Tibial nerve (tissue), 4 donors: ENCODE measurements at places on chromosomes 12 and 14. TPM values are rescaled to one million over a fixed set of nuclear protein-coding genes. Genes with fewer than 3 reads are reported as not detected.

DNA sequence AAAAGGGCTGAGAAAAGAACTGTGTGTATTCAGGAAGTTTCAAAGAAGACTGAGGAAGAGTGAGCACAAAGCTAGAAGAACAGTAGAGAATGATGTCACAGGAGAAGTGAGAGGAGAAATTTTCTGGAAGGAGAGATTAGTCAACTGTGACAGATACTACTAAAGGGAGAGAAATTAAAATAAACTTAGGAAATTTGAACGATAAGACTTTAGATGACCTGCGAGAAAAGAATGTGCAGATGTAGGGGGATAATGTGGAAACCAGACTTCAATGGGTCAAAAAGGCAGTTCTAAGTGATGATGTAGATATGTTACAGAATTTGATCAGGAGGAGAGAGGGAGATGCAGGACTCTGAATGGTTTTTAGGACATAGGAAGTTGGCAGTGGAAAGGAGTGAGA, 287.4 kb downstream of the SYT1 start:
- no peak for DNase-seq

- DNase-seq = no peak
Measured at GRCh38 chr12:78278706-78279190, 448.1 kb downstream of the NAV3 start.

DNA sequence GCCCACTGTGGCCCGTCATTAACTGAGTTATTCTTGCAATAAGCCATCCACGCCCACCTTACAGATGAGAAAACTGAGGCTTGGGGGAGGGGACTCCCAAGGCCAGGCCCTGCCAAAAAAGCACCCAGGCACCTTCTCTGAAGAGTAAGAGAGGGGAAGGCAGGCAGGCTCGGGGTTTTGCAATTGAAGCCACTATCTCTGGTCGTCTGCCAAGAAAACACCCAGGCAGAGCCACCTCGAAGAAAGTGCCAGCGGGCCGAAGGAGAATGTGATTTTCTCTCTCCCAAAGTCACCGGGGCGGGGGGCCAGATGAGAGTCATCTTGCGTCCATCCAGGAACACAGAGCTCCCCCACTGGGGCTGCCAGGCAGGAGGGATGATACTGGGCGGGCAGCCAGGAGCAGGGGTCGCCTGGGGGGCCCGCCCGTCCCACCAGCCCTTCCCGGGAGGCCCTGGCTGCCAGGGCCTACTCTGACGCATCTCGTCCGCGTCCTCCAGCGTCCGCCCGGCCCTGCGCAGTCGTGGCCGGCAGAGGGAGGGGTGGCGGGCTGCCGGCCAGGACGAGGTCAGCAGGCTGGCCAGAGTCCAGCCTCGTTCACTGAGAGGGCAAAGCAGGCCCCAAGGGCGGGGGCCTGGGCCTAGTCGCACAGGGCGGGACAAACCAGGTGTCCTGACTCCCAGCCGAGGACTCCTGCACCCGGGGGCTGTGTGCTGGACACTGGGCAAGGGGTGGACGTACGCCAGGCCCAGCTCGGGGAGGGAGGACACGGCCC, 74.3 kb downstream of the RFLNA start:
- peak; percentile 83 for DNase-seq

The KRT72 gene
- not detected for total RNA-seq

The NANOG gene
- not detected for total RNA-seq

- DNase-seq = no peak
Measured at GRCh38 chr14:99462210-99462609, 18.4 kb downstream of the SETD3 start.

DNA sequence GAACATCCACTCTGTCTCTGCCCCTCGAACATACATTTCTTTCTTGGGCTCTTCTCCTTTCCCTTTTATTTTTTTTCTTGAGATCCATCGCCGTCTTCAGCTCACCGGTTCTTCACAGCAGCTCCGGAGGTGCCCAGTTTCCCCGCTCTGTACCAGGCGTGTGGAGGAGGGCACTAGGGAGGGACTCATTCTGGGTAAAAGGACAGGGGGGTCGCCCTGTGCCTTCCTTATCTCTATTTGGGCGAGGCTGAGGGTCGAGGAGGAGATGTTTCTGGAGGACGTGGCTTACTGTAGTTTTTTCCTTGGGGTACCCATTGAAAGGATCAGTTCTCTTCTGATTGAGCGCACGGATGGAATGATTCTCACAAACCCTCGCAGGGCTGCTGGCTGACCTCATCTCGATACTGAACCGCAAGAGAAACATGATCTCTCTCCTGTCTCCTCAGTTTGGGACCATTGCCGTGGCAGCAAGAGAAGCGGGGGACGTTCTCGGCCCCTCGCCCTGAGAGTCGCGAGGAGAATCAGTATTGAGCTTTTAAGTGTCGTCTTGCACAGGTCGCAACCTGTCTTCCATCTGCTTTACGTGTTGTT, 386 bp downstream of the LIN52 start:
- no peak for DNase-seq

The HOXC4 gene
- total RNA-seq = 5.2 TPM

DNA sequence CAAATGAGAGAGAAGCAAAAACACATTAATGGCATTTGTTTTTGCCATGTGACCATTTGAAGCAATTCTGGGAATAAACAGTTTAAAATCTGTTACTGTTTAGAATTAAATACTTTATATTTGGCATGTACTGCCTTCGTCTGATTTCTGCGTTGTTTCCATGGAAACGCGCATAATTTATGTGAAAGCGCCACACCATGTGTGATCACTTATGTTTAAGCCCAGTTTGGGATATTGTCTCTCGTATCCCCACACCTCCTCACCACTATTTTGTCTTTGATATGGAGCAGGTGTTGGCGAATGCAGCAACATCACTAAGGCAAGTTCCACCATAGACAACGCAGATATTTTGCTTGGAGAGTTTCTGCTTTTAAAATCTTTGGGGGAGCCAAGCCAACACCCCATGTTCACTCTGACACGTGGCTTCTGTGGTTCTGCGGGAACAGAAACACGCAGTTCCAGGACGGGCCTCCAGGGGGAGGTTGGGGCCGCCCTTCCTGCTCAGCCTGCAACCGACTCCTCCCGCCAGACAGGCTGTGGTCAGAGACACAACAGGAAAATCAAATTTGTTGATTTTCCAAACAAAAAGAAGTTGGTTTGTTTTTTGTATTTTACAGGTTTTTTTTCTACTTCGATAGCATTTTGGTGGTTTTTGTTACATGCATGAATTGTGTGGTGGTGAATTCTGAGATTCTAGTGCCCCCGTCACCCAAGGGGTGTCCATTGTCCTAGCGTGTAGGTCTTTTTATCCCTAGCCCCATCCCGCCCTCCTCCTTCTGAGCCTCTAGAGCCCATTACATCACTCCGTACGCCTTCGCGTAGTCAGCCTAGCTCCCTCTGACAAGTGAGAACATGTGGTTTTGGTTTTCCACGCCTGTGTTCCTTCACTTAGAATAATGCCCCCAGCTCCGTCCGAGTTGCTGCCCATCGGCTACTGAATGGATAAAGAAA, 101.9 kb upstream of the SFSWAP start:
- DNase-seq = peak; percentile 79

DNA sequence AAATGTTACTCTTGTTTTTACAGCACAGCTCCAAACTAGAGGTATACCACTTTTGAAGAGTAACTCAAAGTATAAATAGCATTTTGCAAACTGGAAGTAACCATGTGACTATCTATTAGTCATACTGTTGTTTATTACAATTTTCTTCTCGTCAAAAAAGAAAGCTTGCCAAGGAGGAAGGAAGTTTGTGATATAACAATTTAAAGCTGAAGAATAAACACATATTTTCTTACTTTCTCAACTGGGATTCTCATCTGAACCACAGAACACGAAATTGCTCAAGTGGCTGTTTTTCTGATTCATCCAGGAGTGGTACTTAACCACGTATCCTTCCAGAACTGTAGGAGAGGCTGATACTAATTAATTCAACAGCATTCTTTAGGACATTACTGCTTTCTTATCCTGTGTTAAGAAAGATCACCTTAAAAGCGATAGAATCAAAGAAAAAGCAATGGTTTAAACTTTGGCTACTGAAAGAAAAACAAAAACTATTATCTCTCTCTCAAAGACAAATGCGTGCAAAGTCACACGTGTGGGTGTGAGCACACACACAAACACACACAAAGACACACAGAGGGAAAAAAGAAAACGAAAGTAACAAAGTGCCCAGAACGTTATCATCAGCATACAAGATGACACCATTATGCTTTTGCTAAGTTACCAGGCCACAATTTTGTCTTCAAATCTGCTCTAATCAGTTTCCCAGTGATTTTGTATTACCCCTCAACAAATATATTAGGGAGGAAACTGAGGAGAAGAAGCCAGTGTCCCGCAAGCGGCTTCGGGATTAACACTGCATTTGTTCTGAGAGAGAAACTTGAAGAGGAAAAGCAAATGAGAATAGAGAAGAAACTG, at the start of gene CLEC2B:
Gene CLEC2B, minus strand, starts transcription at position 48 of the 855 bp plus-strand sequence.
- no peak for DNase-seq

DNA sequence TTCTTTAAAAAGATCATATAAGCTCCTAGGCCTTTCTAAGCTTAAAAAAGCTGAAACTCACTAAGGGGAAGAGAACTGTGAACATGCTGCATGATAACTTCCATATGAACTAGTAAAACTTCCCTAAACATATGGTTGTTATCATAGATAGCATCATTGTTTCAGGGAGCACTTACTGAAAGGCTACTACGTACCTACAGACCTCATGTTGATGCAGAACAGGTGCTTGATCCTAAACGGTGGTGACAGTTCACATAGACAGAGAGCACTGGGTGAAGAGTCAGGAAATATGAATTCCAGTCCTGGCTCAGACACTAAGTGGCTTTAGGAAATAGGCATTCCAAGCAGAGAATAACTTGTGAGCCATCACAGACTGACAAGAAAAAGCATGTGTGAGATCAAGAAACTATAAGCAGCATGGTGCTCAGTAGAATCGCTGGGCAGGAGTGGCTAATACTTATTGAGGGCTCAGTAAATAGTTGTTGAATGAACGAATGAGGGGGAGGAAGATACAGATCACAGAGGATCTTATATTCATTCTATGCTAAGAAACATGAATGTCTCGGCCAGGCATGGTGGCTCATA, 78.4 kb upstream of the NUDT4 start:
- DNase-seq = no peak

- DNase-seq = no peak
Measured at GRCh38 chr12:114343585-114344302, 62.2 kb downstream of the TBX5 start.

GRCh38 chr12:83893101-83893500, 1019.5 kb downstream of the SLC6A15 start:
- DNase-seq = no peak

DNA sequence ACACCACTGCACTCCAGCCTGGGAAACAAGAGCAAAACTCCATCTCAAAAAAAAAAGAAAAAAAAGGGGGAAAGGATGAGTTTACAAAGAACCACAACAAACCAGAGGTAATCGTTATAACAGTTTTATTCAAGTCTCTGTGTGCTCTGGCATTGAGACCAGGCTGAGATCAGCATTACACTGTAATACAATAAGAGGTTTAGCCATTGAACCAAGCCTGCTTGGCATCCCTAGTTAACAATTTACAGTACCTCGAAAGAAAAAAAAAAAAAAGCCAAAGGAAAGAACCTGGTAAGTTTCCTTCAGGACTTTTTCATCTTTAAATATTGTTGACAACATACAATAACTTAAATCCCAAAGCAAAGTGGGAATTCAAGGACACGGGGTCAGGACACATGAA, 80.7 kb downstream of the TTC9 start:
- no peak for DNase-seq

DNA sequence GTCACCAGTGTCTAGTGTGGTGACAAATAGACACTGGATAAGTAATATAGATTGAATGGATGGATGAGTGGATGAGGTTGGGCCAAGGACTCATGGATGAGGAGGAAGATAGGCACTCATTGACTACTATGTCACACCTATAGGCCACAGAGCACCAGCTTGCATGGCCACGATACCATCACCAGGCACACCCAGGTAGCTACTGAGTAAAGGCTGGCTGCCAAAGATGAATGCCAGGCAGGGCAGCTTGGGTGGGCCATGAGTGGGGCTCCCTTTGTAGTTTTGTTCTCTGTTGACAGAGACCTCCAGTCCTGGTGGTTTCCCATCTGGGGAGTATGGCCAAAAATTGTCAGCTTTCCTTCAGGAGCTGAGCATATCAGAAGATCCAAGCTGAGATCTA, 11.2 kb upstream of the KRT83 start:
- no peak for DNase-seq

DNA sequence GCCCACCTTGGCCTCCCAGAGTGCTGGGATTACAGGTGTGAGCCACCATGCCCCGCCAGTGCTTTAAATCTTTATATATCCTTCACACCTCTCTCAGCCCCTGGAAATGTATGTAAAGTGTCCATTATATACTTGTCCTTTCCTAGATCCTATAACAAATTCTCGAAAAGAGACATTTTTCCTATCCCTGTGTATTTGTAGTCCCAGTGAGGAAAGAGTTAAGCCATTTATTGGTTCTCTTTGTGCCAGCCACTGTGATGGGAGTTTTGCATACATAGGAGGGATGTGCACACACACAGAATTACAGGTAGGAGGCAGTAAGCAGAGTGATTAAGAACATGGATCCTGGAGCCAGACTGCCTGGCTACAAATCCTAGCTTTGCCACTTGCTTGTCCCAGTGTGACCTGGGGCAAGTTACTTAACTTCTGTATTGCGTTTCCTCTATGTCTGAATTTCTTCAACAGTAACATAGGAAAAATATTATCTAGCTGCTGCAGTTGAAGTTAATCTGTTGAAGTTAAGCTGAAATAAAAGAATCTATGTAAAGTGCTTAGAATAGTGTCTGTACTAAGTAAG, 2.1 kb upstream of the RABGGTA start:
- DNase-seq = no peak

- no peak for DNase-seq
Measured at GRCh38 chr12:6328045-6328779, 13.7 kb downstream of the TNFRSF1A start.

GRCh38 chr14:36217027-36217426, 40.5 kb upstream of the PTCSC3 start:
- no peak for DNase-seq

DNA sequence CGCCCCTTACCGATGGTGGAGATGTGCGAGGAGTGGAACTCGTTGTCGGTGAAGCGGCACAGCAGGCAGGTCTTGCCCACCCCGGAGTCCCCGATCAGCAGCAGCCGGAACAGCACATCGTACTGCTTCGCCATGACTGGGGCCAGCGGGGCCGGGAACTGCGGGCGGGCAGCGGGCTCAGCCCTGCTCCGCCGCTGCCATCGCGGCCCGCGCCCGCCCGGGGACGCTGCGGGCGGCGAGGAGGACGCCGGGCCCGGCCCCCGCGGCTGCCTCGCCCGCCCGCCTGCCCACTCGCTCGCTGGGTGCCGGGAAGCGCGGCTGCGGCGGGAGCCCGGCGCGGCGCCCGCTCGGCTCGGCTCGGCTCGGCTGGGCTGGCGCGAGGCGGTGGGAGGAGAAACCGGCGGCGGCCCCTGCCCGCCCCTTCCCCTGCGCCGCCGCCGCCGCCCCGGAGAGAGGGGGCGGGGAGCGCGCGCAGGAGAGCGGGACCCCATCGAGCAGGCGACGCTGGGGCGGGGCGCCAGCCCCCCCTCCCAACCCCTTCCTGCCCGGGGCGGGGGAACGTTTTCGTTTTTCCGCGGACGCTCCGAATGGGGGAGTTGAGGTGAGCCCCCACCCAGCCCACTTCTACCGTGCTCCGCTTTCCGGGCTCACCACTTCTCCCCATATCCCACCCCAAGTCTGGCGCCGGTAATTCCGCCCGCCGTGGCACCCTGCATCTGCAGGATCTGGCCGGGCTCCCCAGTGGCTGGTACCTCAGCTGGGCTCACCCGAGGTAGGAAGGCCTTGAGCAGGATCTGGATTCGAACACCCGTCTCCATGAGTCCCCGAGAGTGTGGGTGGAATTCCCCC, at the start of gene RAB15:
Gene RAB15, minus strand, starts transcription at position 394 of the 849 bp plus-strand sequence. Its CDS starts 260 bp downstream, at position 134.
- DNase-seq = no peak

The CCDC60 gene
- not detected for total RNA-seq

- DNase-seq = peak; percentile 12
Measured at GRCh38 chr12:31326736-31327659, 1.0 kb upstream of the SINHCAF start.
